ENCODE measurements at places on chromosomes 3 and 15. TPM values are rescaled to one million over a fixed set of nuclear protein-coding genes. Genes with fewer than 3 reads are reported as not detected.

- DNase-seq, result no peak
Measured at GRCh38 chr3:60788185-60788584, 463.1 kb downstream of the FHIT start.

Gene FAH
- 44.2 TPM for polyA plus RNA-seq

Gene NDN
- 90.6 TPM for polyA plus RNA-seq

GRCh38 chr3:99242271-99242670 is 340.8 kb upstream of the DCBLD2 start:
- no peak for DNase-seq

GRCh38 chr3:76021376-76021775 is 236.0 kb upstream of the ZNF717 start:
- no peak for DNase-seq

Gene CADM2
- 0.53 TPM for polyA plus RNA-seq

DNA sequence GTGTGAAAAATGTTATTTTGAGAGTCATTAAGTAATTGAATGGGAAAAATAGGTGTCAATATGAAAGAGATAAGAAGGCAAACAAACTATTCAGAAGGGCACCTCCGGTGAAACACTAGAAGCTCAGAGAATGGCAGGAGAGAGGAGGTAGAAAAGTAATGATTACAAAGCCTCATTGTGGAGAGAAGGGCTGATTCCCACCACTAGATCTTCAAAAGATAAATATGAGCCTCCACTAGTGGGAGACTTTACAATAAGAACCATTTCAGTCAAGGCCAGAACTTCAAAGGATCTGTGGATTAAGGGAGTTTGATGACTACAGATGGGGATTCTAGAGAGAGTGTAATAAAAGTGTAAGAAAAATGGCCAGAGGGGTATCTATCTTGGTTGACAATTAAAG is 535.6 kb downstream of the NLGN1 start:
- no peak for DNase-seq

GRCh38 chr3:110995461-110996231 is 76.0 kb upstream of the NECTIN3 start:
- DNase-seq, result no peak

- DNase-seq, result no peak
Measured at GRCh38 chr3:53231532-53232511, 24.0 kb downstream of the TKT start.

DNA sequence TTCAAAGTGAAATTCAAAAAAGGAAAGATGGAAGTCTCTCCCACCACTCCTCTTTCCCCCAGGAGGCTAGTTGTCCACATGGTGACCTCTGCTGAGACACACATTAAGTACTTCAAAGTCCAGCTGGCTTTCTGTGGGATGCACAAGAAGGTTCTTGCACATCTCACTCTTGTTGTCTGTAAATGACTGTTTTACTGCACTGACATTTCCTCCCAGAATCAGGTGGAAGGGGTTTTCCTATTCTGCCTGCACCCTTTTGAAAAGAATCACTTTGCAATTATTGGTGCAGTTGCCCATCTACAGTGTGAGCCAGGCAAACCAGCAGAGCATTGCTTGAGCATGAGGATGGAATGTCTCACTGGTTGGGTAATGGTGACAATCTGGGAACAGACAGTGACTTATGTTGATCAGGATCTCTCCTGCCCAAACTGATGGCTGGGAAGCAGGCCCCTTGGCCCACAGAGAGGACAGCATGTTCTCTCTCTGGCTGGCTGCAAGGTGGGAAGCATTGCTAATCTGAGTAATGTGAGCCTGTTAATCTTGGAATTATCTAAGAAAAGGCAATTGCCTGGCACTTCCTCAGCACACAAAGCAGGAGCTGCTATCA is 347.7 kb upstream of the SATB1 start:
- no peak for DNase-seq

Gene AHSG
- polyA plus RNA-seq, result 0.38 TPM

DNA sequence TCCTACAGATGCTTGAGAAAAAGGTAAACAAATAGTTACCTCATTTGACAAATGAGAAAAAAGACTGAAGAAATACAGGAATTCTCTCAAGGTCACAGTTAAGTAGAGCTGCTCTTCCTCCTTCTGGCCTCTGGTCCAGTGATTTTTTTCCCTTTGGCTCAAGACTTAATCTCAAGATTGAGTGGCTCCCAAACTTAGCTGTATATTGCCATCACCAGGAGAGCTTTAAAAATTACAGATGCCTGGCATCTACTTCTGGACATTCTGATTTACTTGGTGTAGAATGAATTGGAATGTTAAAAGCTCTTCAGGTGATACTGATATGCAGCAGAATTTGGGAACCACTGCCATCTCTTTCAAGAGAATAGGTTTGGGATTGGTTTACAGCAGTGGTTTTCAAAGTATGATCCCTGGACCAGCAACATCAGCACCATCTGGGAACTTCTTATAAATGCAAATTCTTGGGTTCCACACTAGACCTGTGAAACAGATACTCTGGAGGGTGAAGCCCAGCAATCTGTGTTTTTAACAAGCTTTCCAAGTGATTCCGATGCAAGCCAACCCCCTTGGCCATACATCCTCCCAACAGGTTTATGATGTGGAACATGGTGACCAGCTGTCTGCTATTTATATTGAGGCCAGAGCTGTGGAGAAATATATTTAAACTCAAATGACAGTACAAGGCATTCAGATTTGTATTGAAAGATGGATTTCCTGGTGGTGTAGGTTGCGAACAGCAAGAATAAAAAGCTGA is 333.0 kb upstream of the RARB start:
- DNase-seq, result no peak

Gene RASGRP1
- polyA plus RNA-seq, result 15.5 TPM

GRCh38 chr3:192727032-192727847 is at the start of gene FGF12:
Gene FGF12, minus strand, starts transcription at chr3:192727541.
- peak; percentile 78 for DNase-seq

DNA sequence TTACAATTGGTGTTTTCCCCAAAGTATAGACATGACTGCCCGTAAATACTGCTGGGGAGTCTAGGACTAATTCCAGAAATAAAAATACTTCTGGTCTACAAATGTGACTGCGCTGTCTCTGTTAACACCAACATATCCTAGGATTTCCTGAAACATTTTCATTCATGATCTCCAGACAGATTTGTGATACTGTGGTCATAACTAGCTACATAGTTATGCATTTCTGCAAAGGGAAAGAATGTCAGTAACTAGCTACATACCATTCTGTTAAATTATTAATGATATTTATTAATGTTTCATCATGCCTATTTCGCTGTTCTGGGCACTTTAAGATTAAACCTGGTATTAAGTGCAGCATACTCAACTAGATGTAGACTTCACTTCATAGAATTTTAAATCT is 33.3 kb downstream of the SETD5 start:
- no peak for DNase-seq

Gene PTH1R
- 183 TPM for polyA plus RNA-seq

Gene TGM5
- polyA plus RNA-seq, result not detected

- DNase-seq, result no peak
Measured at GRCh38 chr15:76118767-76119166, 59.0 kb downstream of the TMEM266 start.

DNA sequence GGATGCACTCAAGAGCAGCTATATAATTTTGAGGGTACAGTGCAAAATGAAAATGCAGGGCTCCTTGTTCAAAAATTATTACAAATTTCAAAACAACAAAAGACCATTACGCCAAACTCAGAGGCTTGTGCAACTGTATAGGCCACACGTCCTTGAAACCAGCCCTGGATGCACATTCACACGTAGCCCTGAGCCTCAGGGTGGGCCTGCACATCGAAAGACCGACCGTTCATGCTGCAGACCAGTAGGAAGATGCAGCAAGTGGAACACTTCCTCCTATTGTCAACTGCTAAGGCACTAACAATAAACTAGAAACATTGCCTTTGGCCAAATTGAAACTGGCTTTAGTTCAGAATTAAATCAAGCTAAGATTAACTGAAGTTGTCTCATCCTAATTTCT is 174.7 kb downstream of the SHOX2 start:
- no peak for DNase-seq

- DNase-seq, result no peak
Measured at GRCh38 chr3:49582177-49582576, 27.9 kb downstream of the BSN start.

Gene MYO5A
- polyA plus RNA-seq, result 7.4 TPM

GRCh38 chr3:194497799-194498575 is 11.2 kb upstream of the ATP13A3 start:
- DNase-seq, result no peak

DNA sequence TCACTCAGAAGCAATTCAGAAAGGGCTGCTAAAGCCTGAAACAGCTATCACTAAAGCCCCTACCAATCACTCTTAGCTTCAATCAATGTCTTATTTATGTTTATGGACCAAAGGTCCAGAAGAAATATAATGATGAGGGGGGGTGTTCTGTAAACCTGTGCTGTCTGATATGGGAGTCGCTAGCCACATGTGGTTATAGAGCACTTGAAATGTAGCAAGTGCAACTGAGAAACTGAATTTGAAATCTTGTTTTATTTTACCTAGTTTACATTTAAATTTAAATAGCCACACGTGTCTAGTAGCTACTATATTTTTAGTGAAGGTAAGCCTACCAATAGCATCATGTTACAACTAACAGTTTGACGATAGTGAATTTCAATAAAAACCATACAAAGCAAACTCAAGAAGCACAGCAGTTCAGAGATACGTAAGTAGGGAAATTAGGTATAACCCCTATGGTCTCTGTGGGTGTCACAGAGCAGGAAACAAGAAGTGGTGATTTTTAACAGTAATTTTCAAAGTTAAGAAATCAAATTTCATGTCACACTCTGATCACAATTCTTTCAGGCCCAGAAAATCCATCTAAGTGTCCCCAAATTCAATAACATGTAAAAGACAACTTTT is 3.6 kb downstream of the POU1F1 start:
- DNase-seq, result no peak

GRCh38 chr15:59150185-59150584 is 45.2 kb downstream of the CCNB2 start:
- DNase-seq, result no peak

Gene AZI2
- 86.9 TPM for polyA plus RNA-seq

DNA sequence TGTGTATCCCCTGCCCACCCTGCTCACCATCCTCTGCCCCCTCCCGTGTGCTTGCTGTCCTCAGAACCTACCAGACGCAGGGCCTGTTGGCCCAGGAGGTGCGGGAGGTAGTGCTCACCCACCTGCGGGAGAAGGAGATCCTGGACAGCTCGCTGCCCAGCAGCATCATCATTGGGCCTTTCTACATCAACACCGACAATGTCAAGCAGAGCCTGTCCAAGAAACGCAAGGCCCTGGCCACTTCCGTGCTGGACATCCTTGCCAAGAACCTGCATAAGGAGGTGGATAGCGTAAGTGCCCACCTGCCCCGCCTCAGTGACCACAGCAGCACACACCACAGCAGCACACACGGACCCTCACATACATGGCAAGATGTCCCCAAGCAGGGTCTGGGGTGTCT is 33.0 kb downstream of the DNAH1 start:
- DNase-seq, result no peak

DNA sequence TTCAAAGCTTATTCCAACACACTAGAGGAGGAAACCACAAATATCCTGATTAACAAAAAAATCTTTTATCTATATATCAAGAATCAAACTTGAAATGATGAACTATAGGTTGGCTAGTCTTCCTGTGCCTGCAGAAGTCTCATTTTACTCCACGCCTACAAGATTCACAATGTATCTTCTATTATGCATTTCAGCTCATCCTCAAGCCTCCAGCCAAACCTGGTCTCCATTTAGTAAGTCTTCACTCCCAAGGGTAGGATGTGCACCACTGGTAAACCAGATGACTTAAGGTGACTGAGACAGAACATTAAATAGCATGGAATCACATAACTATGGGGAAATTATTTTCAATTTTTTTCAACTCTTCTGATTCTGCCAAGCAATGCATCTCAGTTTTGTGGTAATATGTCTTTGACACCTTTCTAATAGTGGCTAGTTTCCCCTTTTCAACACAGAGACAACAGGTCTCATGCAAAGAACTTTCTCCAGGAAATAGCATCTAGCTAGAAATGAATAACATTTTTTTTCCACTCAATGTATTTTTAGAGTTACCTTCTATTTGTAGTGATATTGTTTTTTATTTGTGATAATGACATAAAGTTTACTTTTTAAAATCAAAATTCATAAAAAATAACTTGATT is 166.9 kb downstream of the TNIK start:
- DNase-seq, result no peak

GRCh38 chr3:58064923-58065638 is 56.9 kb downstream of the FLNB start:
- DNase-seq, result no peak

DNA sequence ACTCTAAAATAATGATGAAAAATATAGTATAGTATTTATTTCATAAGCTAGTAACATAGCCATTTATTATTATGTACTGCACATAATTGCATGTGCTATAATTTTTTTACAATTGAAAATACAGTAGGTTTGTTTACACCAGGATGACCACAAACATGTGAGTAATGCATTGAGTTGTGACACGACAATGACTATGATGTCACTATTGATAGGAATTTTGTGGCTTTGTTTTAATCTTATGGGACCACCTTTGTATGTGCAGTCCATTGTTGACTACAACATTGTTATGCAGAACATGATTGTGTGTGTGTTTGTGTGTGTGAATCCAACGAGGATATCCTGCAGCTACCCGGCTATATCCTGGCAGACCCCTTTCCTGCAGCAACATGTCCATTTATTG is 372.2 kb upstream of the MCTP2 start:
- no peak for DNase-seq

GRCh38 chr15:69997813-69998212 is 99.9 kb downstream of the TLE3 start:
- DNase-seq, result no peak

DNA sequence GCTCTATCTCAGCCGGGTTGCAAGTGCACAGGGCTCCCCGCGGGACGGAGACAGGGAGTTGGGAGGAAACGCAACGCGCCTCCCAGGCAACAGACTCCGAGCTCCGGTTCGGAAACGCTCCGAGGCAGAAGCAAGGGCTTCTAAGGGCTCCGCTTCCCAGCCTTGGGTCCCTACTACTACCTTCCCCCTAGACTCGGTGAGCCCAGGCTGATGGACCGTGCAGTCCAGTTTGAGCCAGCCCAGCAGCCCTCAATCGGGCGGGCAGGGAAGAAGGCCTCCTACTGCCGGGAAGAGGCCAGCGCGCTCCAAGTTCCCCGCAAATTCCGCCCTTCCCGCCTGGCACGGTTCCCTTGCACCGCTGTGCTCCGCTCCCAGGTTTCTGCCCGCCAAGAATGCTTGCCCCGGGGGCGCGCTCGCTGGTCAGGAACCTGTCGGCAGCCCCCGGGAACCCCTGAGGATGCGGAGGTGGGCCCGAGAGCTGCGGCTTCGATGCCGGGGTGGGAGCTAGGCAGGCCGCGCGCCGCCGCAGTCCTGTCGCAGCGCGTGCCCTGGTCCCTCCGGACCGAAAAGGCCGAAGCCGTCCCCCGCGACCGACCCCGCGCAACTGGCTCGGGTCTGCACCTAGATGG is 728 bp downstream of the TRANK1 start:
- peak; percentile 50 for DNase-seq

- no peak for DNase-seq
Measured at GRCh38 chr3:60636846-60637245, 614.4 kb downstream of the FHIT start.

Gene ZNF80
- polyA plus RNA-seq, result 0.06 TPM

GRCh38 chr3:73028803-73029202 is 32.2 kb downstream of the PPP4R2 start:
- DNase-seq, result no peak

GRCh38 chr3:169772305-169772896 is 795 bp upstream of the MYNN start:
- peak; percentile 75 for DNase-seq

GRCh38 chr15:41474941-41475340 is 18.7 kb upstream of the ITPKA start:
- no peak for DNase-seq
